ENCODE measurements at places on chromosomes 3 and 15. TPM values are rescaled to one million over a fixed set of nuclear protein-coding genes. Genes with fewer than 3 reads are reported as not detected.
A peak's percentile ranks its signal among the peaks of the same experiment; 100 is the strongest.

Gene UACA
- total RNA-seq: 188 TPM

Gene PDZRN3
- 29.2 TPM for total RNA-seq

Gene LRRC34
- 13.1 TPM for total RNA-seq

Gene TRIM42
- total RNA-seq: not detected

Gene CCK
- total RNA-seq: 17.5 TPM

Gene MAPKAPK3
- 12.4 TPM for total RNA-seq

Gene ANKRD34C
- total RNA-seq: 0.99 TPM

- no peak for DNase-seq
Observed at GRCh38 chr3:57787867-57788623, 31.9 kb downstream of the SLMAP start.

DNA sequence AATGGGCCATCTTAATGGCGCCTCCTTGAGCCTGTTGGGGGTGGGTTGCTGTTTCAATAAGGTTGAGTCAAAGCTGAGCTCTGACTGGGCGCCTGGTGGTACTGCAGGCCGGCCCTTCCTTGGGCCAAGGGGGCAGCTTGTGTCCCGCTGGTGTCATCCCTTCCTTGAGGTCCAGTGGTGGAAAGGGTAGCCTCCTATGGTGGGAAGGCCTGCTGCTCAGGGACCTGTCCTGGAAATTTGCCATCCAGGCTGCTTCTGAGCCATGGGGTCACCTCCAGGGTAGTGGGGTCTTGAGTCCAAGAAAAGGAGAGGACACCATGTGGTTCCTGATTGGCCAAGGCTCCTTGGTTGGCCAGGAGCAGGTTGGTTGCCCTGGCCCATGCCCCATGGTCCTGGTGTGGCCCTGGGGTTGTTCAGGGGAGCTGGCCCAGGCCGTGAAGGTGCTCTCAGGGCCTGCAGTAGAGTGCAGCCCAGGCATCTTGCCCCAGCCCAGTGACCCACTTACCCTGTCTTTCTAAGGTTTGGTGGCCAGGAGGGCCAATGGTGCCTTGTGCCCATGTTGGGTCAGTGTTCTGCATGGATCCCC is 188.7 kb downstream of the UBE3A start:
- DNase-seq: no peak

DNA sequence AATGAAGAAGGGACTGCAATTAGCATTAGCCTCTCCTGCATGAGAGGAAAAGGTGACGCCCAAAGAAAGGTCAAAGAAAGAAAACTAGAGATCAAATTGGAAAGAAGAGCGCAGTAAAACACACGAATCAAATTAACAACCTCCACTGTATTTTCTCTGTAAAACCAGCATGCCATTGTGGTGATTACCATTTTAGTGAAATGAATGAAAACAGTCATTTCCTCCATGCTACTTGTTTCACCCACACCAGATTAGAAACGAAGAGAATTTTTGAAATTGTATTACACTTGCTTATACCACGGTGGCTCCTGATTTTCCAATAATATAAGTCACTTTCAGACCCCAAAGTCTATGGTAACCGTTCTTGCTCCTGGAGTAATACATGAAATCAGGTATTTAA is 71.6 kb downstream of the SUMF1 start:
- no peak for DNase-seq

- DNase-seq: peak; percentile 33
Observed at GRCh38 chr3:79086514-79086913, 681.3 kb downstream of the ROBO1 start.

- no peak for DNase-seq
Observed at GRCh38 chr3:157318639-157319288, 117.9 kb upstream of the PTX3 start.

GRCh38 chr15:39205081-39205480 is 375.8 kb upstream of the THBS1 start:
- DNase-seq: no peak

DNA sequence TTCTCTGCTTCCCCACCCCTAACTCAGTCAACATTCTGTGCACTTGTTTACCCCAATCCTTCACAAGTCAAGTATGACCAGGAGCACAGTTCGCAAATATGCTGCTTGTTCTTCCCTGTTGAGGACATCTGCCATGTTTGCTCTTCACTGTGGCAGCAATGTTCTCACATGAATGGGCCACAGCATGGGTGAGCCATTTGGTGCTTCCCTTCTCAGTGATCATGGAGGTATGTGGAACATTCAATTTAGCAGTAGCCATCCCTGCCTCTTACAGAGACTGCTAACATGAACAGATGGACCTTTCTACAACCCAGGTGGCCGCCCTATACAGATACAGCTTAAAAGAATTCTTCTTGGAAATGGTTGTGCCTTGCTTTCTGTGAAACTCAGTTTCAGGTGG is 660.1 kb upstream of the SGO1 start:
- DNase-seq: no peak
